ENCODE measurements at places on chromosomes 12 and 14.

- no peak for DNase-seq
These were observed 211.9 kb downstream of the TTC8 start for GRCh38 chr14:89036371-89036770.

DNA sequence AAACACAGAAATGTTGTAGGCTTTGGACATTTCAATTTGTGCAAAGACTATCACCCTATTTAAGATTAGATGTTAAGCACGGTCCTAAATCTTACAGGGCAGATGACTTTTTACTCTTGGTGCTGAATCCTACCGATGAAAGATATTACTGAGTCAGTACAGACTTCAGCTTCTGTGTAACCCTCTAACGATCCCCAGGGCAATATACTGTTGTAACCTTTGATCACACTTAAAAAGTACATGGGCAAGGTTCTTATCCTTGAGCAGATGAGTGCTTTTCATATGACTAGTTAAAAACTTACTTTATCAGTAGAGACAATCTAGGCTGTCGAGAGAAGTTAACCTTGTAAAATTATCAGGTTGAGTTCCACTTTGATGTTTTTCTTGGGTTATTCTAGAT is 22.5 kb downstream of the PDE3A start:
- DNase-seq = no peak

DNA sequence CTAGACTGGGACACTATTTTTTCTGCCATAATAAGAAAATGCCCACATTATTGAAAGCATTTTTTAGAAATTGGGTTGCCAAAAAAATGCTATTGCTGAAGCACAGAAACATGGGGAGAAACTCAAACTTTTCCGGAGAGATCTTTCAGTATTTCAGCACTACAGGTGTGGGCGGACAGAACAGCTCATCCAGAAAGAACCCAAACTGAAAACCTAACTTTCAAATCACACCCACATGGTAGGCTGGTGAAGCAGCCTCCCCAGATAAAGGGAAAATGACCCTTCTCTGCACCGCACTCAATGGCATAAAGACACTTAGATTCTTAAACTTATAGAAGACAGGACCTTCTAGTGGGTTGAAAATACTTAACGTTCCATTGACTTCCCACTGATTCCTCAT is 62.3 kb upstream of the TMPO start:
- no peak for DNase-seq

GRCh38 chr12:55250944-55251343 is 6.5 kb downstream of the OR6C74 start:
- no peak for DNase-seq

DNA sequence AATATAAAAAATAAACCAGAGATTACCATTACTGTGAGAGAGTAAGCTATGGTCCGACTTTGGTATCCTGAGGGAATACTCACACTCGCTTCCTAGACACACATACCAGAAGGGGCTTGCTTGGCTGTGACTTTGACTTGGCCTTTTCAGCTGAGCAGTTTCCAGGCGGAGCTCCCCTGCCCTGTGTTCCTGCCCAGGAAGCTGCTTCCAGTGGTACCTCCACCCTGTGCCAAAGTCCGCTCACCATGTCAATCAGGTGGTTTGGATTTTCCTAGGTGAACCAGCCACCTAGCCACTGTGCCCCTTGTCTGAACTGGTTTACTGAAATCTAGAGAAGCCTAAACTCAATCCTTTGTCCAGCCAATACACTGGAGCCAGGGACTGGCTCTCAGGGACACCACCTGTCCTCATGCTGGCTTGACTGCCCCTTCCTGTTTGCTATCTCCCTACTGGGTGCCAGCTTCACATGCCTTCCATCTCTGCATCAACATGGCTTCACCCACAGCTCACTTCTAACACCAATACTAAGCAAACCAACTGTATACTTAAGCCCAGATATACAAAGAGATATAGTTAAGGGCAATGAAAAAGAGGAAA is 28.6 kb downstream of the MAX start:
- DNase-seq = no peak

GRCh38 chr12:34208331-34209258 is 186.3 kb downstream of the ALG10 start:
- DNase-seq = no peak

- DNase-seq = no peak
These were observed 84.0 kb downstream of the TMCC3 start for GRCh38 chr12:94566345-94566744.

DNA sequence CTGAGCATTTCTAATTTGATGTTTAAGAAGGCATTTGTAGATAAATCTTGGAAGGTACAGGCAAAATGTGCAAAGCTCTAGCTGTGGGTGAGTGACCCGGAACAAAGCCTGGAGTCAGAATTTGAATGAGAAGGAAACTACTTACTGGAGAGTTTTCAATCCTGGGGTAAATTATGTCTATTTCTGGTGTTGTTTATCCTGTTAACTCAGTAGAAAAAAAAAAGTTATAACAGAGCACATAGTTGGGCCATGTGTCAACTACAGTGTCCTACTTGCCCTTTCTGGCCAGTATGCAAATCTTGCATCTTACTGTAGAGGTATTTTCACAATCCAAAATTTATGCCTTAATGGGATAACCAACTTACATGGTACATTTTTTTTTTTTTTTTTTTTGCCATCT is 182.3 kb downstream of the SYNE2 start:
- DNase-seq = no peak

DNA sequence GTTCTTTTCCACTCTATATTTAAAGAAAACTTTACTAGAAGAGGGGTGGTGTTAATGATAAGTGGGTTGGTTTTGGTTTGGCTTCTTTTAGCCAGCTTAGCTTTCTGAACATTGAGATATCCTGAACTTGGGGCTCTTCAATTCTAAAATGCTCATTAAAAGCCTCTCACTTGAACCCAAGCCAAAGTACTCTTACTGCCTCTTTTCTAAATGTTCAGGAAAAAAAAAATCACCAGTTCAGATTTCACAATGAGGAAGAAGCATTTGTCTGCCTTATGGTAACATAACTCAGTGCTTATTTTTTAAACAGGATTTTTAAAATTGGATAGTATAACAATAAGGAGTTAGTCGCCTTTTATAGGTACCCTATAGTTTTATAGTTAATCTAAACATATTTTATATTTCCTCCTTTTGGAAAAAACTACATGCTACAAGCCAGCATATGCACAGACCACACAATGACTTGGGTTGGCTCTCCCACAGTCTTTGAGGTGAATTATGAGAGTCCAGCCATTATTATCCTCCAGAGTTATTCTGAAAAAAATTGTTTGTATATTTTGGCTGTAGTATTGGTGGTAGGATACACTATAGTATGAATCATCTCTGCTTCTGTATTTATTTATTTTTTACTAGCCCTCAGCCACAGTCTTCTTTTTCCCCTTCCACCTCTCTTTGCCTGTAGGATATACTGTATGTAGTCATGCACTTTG is 195.5 kb upstream of the TMPO start:
- no peak for DNase-seq

- no peak for DNase-seq
These were observed 14.5 kb upstream of the IL22 start for GRCh38 chr12:68267892-68268396.

GRCh38 chr14:59811073-59811472 is 59.5 kb downstream of the RTN1 start:
- no peak for DNase-seq

- no peak for DNase-seq
These were observed 20.9 kb downstream of the RASSF3 start for GRCh38 chr12:64631197-64631596.

DNA sequence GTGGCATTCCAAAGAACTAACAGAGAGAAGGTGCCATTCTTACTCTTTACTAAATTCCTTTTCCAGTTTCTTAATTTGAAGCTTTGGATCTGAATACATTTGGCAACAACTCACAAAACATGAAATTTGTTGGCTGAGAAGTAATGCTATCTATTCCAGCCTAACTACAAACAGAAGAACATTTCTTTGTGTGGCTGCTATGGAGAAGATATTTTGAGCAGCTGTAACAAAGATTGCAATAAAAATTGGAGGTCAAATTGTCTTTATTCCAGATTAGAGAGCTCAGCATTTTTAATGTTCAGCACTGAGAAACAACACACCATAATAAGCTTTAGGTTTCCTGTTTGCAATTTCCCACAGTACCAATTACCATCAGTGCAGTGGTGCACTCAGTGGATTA is 835.8 kb upstream of the FLRT2 start:
- DNase-seq = no peak

- DNase-seq = no peak
These were observed 48.7 kb downstream of the DLK1 start for GRCh38 chr14:100775351-100775830.

DNA sequence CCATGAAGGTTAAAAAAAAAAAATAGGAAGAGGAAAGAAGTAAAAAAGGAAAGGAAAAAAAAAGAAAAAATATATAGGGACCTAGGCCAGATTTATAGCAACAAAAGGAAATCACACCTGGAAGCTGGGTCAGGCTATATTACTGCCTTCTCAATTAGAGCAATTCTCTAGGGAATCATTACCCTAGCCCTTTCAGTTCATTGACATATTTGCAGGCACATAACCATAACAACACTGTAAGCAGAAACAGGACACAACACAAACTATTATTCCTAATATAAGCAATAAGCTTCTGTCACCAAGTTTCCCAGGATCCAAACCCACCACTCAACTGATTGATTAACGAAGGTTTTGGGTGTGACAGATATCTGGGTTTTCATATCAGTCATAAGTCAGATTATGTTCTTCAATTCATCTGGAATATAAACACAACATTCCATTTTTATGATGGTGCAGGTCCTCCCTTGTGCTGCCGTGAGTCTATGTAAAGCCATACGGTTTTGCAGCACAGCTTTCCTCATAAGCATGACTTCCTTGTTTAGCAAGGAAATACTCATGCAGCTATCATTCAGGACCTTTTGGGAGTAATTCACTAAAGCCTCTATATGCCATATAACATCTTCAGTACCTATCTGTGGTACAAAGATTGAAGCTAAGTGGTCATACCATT is 4.2 kb downstream of the PCNX4 start:
- DNase-seq = no peak

DNA sequence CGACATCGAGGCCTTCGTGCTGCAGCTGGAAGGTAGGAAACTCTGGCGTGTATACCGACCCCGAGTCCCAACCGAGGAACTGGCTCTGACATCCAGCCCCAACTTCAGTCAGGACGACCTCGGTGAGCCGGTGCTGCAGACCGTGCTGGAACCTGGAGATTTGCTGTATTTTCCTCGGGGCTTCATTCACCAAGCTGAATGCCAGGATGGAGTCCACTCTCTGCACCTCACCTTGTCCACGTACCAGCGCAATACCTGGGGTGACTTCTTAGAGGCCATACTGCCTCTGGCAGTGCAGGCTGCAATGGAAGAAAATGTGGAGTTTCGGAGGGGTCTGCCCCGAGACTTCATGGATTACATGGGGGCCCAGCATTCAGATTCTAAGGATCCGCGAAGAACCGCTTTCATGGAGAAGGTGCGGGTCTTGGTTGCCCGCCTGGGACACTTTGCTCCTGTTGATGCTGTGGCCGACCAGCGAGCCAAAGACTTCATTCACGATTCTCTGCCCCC is 1.4 kb downstream of the RIOX1 start:
- no peak for DNase-seq

- DNase-seq = no peak
These were observed 102.8 kb downstream of the SCAF11 start for GRCh38 chr12:45887544-45887943.

GRCh38 chr14:70782361-70782760 is 27.0 kb downstream of the MAP3K9 start:
- no peak for DNase-seq

- no peak for DNase-seq
These were observed 56.0 kb upstream of the DCD start for GRCh38 chr12:54704202-54704601.

GRCh38 chr12:78402366-78403134 is 462.0 kb upstream of the SYT1 start:
- DNase-seq = no peak

- no peak for DNase-seq
These were observed 5.3 kb downstream of the TXNDC16 start for GRCh38 chr14:52547027-52547426.

DNA sequence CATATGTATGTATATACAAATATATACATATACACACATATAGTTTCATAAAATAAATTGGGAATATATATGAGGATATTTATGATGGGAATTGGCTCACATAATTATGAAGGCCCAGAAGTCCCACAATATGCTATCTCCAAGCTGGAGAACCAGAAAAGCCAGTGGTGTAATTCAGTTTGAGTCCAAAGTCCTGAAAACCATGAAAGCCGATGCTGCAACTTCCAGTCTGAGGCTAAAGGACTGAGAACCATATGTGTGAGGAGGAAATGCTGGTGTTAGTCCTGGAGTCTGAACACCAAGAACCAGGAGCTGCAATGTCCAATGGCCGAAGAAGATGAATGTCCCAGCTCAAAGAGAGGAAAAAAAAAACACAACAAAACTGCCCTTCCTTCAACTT is 65.5 kb upstream of the PRKD1 start:
- no peak for DNase-seq

DNA sequence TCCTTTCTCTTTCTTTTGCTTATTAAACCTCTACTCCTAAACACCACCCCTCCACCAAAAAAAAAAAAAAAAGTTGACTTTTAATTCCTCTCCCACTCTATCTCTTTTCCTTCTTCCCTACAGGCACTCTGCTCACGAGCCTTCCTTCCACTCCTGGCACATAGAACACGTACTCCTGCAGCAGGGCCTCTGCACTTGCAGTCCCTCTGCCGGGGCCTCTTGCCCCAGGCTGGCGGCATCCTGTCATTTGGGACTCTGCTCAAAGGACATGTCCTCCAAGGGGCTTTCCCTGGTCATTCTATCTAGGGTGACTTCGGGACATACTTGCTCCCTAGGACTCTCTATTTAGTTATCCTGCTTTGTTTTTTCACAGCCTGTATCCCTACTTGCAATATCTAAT is 7.7 kb downstream of the FOS start:
- no peak for DNase-seq

DNA sequence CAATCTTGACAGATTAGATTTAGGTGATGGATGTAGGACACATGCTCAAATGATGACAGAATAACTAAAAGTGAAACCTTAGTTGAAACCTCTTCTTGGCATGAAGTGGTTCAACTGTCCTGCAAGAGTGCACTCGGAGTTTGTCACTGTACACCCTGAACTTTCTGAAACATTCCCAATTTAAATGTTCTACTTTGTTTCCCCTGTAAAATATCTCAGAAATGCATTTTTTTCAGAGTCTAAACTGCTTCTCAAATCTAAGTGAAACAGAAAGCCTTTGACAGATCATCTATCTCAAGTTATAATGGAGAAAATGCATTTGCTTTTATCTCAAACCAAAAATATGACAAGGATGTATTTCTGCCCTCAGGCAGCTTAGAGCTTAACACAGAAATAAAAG is 66.0 kb downstream of the BHLHE41 start:
- DNase-seq = no peak

Data from stimulated activated CD4-positive, alpha-beta T cell treated with anti-CD3 and anti-CD28 coated beads, Interleukin-15, amount 100 ng/mL, for 1 hour (primary cell).